ENCODE measurements at places on chromosomes 1 and 21. TPM values are rescaled to one million over a fixed set of nuclear protein-coding genes. Genes with fewer than 3 reads are reported as not detected.

Gene SPATA46
- not detected for total RNA-seq

Gene SIM2
- total RNA-seq, result 2.0 TPM

Gene AGMAT
- total RNA-seq, result 2.1 TPM

Gene FCGR2B
- not detected for total RNA-seq

Gene PDC
- not detected for total RNA-seq

Gene TRAF5
- total RNA-seq, result 2.8 TPM

Gene CELA3A
- not detected for total RNA-seq

Gene SH3BGR
- total RNA-seq, result 1.3 TPM

Gene S100A9
- not detected for total RNA-seq

Gene CYP4A22
- total RNA-seq, result not detected

Gene BMP8B
- total RNA-seq, result not detected

Gene TRIM67
- not detected for total RNA-seq

Gene UMODL1
- total RNA-seq, result not detected

Gene ARHGEF10L
- 10.7 TPM for total RNA-seq

Gene GBP6
- not detected for total RNA-seq

Gene CAMK2N1
- 28.6 TPM for total RNA-seq

Gene SLC5A9
- not detected for total RNA-seq

Gene ACTN2
- not detected for total RNA-seq

Gene LCE3D
- total RNA-seq, result not detected

Gene VSIG8
- not detected for total RNA-seq
